ENCODE measurements at places on chromosomes 1 and 21.

GRCh38 chr1:9723068-9723805, 71.7 kb downstream of the PIK3CD start:
- DNase-seq = no peak

GRCh38 chr1:231959225-231959884, 332.8 kb downstream of the DISC1 start:
- DNase-seq = no peak

DNA sequence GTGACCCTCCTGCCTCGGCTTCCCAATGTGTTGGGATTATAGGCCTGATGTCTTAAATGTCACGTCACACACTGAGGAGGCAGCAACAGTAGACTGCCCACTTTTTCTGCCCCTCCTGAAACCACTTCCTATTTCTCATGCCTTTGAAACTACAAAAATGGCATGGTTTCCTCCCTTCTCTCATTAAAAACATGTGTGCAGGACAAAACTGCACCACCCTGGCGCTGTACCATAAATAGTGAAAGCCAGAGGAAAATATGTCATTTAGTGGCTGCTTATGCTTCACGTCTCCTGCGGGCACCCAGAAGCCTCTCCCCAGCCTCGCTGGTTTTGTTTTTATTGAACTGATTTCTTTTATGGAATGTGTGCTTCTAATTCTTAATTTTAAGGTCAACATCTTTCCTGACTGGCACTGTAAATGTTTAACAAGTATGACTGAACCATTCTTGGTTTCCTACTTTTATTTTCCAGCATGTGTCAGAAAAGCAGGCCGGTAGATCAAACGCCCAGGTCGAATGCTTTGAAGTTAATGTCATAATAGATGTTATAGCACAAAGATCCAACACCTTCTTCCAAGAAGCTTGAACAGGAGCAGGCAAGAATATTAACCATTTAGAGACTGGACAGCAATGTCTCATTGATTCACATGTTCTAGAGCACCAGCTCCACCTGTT, 59.6 kb upstream of the C1orf87 start:
- DNase-seq = no peak

- no peak for DNase-seq
Measured at GRCh38 chr1:204396015-204396583, 15.5 kb downstream of the PPP1R15B start.

DNA sequence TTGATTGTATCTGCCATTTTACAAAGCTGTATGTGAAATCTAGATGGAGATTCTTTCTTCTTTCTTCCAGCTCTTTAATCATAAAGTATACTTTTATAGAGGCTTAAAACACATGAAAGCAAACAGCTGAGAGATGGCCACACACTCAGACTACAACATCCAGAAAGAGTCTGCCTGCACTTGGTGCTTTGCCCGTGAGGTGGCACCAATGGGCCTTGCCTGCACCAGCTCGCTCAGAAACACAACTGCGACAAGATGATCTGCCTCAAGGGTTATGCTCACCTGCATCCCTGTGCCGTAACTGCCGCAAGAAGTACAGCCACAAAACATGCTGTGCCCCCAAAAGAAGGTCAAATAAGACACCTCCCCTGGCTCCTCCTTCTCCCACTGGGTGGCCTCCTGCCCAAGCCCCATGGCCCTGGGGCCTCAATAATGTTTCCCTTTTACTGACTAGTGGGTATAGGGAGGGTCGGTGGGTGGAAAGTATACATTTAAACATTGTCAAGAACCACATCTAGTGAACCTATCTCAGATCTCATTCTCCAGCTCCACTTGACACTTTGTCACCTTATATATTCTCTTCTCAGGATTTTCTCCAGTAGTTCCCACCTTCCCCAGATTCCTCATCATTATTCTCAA, 66.7 kb upstream of the ANGPTL3 start:
- DNase-seq = peak; percentile 5

- DNase-seq = no peak
Measured at GRCh38 chr1:180571832-180572636, 13.3 kb downstream of the OVAAL start.

DNA sequence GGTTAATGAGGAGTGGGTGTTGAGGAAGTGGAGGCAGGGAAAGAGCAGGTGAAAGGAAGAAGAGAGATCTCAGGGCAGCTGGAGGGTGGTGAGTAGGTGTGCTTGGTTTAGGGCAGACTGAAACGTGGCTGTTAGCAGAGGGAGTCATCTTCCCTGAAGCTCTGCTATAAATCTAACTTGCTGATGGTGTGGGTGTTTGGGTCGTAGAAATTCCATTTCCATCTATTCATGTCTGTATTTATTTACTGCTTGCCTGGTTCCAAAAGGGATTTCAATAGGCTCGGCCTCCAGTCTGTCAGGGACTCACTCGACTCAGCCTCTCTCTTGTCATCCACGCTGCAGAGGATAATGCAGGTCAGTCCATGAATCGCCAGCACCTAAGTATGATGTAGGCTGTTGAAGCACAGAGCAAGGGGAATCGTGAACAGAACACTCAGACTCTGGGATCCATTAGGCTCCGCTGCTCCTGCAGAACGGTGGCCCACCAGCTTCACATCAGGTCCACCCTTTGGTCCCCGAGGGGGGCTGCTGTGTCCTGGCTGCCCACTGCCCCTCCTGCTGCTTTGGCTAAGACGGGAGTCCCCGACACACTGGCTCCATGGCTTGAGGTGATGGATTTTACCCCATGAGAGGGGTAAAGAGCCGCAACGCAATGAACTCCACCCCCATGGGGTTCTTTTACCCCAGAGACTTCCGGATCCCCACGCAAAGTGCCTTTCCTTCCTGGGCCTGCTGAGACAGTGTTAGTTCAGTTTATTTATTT, 156.2 kb downstream of the RHOU start:
- DNase-seq = no peak

DNA sequence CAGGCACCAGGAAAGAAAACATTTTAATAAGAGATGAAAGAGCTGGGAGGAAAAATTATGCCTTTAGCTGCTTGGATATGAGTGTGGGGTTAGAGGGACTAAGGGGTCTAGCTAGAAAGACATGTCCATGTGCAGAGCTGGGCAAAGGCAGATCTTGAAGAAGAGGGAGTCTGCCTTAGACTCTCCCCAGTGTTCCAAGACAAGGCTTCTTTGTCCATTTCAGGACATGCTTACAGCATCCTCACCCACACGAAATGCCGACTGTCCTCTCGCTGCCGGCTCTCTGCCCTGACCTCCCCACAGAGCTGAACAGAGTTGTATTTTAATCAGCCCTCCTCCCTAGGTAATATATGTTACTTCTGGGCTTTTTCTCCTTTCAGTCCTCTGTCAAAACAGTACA, 100.7 kb upstream of the ATP1B1 start:
- DNase-seq = no peak

DNA sequence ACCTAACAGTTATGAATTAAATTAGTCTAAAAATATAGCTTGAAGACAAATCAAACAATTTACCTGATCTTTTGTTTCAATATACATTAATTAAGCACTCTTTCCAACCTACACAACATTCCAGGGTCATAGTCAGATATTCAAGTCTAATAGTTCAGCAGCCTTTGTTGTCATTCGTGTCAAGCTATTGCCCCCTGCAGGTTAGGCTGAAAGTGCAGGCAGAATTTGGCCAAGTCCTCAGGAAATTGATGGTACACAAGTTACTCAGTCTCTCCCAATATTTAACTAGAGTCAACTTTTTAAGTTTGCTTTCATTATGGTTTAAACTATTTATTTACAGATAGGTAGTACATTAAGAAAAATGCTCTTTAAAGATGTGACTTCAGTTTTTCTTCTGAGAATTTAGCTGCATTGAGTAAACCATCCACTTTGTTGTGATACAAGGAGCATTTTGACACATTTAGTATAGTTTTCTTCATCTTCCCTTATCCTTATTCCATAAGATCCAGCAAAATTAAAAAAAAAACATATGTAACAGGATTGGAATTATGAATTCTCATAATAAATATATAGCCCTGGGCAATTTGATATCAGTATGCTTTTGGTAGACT, 130.3 kb upstream of the DPYD start:
- DNase-seq = peak; percentile 88

DNA sequence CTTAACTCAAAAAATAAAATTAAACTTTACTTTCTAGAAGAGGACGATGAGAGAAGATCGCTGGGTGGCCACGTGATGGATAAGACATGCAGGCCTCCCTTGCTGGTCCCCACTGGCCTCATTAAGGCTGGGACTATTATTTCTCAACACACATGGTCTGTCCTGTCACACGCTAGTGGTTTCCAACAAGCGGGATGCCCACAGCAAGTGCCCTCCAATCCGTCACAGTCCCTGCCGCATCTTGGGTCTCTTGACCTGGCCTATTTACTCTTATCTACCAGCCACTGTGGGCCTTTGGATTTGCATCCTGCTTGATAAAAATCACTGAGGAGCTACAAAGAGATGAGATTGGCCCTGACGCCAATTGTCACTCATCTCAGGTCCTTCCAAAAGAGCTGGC, 30.0 kb downstream of the CAPZB start:
- DNase-seq = no peak

- no peak for DNase-seq
Measured at GRCh38 chr1:103283371-103283770, 175.0 kb upstream of the COL11A1 start.

DNA sequence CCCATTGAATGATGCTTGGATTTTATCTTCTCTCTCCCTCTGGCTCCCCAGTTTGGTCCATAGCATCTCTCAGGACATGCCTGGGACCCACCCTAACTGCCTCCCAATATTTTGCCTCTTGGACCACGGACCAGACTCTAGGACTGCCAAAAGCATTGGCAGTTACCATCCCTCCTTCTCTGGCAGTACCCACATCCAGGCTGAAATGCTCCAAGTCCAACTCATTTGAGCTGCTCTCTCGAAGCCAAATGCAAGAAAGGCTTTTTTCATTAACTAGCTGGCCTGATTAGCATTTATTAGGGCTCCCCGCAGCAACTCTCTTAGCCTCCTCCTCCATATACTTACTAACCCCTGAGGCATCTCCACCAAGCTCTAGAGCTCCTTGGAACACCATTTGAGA, 140.0 kb upstream of the GRIK3 start:
- no peak for DNase-seq

GRCh38 chr1:51093581-51093980, 8.4 kb upstream of the C1orf185 start:
- no peak for DNase-seq

GRCh38 chr1:14190508-14190907, 408.0 kb upstream of the KAZN start:
- no peak for DNase-seq

DNA sequence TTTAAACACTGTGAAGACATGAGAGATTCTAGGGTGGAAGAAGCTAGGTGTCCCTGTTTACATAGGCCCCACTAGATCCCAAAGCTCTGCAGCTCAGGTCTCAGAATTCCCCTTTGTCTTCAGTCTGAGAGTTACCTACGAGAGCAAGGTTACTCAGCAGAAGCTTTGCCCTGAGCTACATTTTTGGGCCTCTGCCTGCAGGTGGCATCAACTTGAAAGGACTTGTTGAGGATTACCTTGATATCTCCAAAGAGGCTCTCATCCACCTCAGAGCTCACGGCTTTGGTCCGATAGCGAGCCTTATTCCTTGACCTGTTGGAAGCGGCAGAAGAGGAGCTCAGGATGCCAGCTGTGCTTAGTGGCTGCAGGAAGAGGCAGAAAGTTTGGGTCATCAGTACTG, 7.0 kb downstream of the CFAP45 start:
- DNase-seq = no peak

- no peak for DNase-seq
Measured at GRCh38 chr1:85661767-85662166, 46.5 kb downstream of the ZNHIT6 start.

- DNase-seq = no peak
Measured at GRCh38 chr1:222167896-222168295, 380.0 kb downstream of the HHIPL2 start.

GRCh38 chr1:112687785-112688496, 13.5 kb downstream of the MOV10 start:
- DNase-seq = no peak

- no peak for DNase-seq
Measured at GRCh38 chr1:5837976-5838653, 154.1 kb downstream of the NPHP4 start.

DNA sequence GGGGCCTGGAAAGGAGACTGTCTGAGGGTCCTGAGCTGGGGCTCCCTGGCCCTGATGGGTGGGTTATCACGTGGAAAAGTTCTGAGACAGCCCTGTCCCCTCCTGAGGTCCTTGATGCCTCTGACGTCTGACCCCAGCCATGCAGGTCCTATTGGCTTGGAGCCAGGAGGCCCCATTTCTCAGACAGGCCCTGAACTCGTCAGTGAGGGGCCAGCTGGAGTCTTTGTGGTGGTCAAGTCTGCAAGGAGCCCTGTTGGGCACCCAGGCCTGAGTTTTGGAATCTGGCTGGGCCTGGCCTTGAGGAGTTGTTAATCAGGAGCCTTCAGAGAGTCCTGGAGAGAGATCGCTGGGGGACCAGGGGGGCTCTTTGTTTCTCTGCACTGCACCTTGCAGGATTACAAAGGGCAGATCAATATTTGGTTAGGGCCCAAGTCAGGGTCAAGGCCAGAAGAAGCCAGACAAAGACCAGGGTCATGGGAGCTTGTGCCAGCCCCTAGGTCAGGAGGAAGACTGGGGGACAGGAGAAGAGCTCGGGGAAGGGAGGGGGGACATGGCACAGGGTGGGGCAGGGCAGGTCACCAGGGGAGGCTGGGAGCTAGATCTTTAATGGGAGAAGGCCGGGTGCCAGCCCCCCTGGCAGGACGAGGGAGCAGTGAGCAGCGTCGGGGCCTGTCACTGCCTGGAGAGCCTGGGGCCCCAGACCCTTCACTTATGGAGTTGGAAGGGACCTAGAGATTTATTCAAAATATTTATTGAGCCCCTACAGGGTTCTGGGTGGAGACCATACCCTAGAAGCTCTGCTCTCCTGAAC, 83.2 kb downstream of the PTPRU start:
- DNase-seq = no peak

- no peak for DNase-seq
Measured at GRCh38 chr1:10556430-10557005, 81.8 kb downstream of the PEX14 start.

DNA sequence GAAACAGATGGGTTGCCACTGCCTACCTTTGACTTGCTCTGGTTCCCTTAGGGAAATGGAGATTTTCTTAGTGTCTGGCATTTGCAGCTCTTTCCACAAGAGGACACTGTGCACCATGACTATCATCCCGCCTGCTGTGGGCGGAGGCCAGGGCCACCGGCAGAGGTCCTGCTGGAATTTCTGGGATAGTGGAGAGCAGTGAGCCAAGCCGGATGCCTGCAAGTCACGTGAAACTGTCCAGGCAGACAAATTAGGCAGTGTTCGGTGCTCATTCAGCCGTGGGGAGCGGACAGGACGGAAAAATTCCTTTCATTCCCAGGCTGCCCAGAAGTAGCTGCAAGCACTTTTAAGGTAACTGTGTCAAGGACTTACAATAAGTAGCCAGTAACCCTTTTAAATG, 43.4 kb downstream of the IGSF5 start:
- peak; percentile 80 for DNase-seq

DNA sequence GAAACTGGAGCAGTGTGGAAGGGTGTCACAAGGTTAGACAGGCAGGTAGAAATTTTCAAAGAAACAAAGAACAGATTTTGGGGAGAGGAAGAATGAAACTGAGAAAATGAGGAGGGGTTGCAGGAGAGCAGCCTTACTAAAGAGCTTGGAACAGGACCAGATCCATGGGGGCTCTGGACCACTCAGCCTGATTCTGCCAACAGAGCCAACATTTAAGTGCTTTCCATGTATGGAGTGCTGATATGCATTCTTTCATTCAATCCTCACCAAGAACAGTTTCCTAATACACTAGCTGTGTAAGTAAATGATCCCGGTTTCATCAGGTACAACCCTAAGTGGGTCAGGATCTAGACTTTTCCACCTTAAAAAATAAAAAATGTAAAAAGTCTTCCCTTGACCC, 16.2 kb downstream of the LPGAT1 start:
- DNase-seq = no peak
